ENCODE measurements at places on chromosomes 2 and 18.
A peak's percentile ranks its signal among the peaks of the same experiment; 100 is the strongest.

DNA sequence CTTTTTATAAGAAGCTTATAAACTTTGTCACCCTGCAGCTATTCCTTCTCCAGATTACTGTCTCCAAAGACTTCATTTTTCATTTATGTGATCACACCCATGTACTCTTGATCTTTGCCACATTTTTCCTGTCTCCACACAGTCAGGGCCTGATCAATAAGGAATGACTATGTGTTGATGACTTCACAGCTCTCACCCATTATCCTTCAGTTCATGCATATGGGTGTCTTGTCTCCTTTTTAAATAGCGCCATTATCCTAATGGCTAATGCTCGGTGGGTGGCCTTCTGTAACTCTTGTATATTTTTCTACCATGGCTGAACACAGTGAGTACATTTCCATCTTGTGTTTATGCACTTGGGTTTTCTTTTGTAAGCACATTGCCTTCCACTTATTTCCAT, 335.7 kb upstream of the NRP2 start:
- DNase-seq, result no peak

DNA sequence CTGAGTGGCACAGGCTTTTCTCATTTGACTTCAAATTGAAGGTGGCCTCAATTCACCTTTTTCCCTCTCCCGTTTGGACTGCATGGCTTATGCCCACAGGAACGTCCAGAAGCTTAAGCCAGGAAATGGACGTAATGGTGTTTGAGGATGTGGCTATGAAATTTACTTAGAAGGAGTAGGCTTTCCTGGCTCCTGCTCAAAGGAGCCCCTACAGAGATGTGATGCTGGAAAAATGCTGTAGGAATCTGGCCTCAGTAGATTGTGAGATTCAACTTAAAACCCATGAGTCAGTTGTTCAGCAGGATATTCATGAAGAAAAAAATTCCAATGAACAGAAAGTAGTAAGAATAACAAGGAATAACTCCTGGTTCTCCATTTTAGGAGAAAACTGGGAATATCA, 129.0 kb downstream of the ICOS start:
- DNase-seq, result no peak

GRCh38 chr18:49183921-49184320, 233.2 kb upstream of the SMAD7 start:
- DNase-seq, result no peak

- no peak for DNase-seq
These were observed 2.5 kb upstream of the MREG start for GRCh38 chr2:216015722-216016464.

DNA sequence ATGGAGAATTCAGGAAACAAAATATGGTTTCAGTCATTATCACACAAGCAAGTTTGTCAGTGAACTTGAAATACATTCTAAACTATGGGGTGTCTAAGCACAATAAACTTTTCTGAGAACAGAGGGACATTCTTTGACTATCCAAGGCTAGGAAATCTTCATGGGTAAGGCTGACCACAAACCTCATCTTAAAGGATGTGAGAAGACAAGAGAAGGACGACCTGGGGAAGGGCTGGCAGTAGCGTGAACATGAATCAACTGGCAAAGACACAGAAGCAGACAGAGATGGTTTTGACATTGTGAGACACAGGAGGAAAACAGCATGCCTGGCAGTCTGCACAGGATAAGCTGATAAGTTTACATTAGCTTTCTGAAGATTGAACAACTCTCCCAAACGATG, 752.4 kb upstream of the SLC8A1 start:
- DNase-seq, result no peak

GRCh38 chr2:65067806-65068553, 11.8 kb downstream of the CEP68 start:
- no peak for DNase-seq

GRCh38 chr18:9428301-9428706, 47.0 kb upstream of the RALBP1 start:
- no peak for DNase-seq

DNA sequence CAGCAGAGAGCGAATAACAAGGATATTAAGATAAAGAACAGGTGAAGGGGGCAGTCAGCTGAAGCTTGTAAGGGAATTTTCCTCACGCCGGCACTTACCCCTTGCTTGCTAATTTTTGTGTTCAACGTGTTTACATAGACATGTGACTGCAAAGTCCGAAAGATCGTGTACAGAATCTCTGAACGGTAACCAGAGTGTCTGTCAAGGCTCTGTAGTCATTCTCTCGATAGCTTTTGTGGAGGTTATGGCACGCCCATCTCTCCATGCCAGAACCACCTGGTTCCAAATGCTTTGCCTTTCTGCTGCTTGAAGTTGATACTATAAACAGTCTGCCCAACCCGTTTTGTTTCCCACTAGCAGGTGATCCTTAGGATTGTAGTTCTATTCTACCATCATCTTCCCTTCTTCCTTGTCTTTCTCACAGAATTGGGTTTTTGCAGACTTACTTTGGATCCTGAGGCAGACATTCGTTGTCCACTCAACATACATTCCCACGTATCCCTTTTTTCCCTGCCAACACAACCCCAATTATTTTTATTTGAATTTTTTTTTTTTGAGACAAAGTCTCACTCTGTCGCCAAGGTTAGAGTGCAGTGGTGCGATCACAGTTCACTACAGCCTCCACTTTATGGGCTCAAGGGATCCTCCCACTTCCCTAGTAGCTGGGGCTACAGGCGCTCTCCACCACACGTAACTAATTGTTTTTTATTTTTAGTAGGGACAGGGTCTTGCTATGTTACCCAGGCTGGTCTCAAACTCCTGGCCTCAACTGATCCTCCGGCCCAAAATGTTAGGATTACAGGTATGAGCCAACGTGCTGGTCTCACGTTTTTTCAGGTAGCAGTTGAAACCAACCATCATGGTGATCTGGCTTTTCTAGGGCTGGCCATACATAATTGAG, 1.3 kb upstream of the USP34 start:
- no peak for DNase-seq

- no peak for DNase-seq
These were observed 71.1 kb upstream of the SH3BP4 start for GRCh38 chr2:234880551-234881211.

GRCh38 chr2:234366891-234367290, 130.0 kb downstream of the ARL4C start:
- DNase-seq, result no peak

- no peak for DNase-seq
These were observed 61.1 kb upstream of the RND3 start for GRCh38 chr2:150548527-150548926.

GRCh38 chr18:72995558-72995957, 127.8 kb upstream of the NETO1 start:
- DNase-seq, result no peak

GRCh38 chr2:209380293-209380692, 43.6 kb upstream of the MAP2 start:
- no peak for DNase-seq

DNA sequence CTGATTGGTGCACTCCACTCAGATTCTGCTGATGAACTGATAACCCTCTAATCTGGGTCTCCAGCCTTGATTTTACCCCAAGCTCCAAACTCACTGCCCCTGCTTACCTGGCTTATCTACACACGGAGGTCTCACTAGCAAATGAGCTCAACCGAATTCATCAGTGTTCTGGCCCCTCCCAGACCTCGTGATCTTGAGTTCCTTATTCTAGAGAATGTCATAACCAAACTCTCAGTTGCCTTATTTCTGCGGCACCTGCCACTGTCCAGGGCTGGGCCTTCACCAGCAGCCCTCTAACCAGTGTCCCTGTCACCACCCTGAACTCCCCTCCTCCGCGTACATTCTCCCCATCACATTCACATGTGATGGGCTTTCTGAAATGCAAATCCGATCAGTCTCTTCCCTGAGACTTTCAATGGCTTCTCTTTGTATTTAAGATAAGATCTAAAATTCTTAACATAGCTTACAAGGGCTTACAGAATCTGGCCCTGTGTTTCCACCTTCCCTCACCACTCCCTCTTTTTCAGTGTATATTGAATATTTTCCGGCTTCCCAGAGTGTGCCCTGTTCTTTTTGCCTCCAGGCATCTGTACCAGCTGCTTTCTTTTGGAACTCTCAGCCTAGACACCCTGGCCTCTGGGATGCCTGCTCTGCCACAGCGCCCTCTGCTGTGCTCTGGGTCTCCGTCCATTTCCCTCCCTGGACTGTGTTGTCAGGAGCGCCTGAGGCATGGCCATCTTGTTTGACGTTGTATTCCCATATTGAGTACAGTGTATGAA, 31.1 kb downstream of the NAB1 start:
- peak; percentile 38 for DNase-seq

DNA sequence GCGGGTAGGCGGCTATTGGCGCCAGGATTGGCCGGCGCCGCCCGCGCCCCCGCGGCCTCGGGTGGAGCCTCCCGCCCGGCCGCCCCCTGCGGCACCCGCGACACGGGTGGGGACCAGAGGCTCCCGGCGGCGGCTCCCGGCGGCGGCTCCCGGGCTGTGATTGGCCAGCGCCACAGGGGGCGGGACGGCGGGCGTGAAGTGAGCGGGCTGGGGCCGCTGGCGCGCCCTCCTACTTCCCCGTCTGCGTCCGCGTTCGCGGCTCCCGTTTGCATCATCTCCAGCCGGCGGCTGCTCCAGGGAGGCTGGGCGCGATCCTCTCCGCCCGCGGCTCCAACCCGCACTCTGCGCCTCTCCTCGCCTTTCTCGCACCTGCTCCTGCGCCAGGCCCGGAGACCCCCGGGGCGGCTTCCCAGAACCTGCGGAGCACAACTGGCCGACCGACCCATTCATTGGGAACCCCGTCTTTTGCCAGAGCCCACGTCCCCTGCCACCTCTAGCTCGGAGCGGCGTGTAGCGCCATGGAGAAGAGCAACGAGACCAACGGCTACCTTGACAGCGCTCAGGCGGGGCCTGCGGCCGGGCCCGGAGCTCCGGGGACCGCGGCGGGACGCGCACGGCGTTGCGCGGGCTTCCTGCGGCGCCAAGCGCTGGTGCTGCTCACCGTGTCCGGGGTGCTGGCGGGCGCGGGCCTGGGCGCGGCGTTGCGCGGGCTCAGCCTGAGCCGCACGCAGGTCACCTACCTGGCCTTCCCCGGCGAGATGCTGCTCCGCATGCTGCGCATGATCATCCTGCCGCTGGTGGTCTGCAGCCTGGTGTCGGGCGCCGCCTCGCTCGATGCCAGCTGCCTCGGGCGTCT, at the start of gene SLC1A4:
Gene SLC1A4, plus strand, starts transcription at position 274 of the 856 bp plus-strand sequence. Its CDS starts 245 bp downstream, at position 519.
- peak; percentile 74 for DNase-seq

GRCh38 chr2:47225061-47225783, 70.1 kb upstream of the STPG4 start:
- no peak for DNase-seq

DNA sequence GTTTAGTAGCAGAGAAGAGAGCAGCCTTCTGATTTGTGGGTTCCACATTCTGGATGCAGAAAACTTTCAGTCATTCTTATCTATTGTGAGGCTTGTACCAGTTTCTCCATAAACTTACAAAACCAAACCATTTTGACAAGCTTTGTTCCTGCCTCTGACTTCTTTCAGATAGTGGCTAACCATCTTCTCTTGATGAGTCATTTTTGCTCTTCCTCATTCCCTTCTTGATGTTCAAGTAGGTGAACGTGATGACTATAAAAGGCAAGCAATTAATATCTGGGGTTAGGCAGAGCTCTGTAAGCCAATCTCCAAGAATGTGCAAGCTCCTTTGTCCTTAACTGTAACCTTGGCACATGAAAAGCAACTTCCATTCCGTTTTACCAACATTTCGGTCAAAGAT, 2083.1 kb upstream of the PIK3C3 start:
- DNase-seq, result no peak

DNA sequence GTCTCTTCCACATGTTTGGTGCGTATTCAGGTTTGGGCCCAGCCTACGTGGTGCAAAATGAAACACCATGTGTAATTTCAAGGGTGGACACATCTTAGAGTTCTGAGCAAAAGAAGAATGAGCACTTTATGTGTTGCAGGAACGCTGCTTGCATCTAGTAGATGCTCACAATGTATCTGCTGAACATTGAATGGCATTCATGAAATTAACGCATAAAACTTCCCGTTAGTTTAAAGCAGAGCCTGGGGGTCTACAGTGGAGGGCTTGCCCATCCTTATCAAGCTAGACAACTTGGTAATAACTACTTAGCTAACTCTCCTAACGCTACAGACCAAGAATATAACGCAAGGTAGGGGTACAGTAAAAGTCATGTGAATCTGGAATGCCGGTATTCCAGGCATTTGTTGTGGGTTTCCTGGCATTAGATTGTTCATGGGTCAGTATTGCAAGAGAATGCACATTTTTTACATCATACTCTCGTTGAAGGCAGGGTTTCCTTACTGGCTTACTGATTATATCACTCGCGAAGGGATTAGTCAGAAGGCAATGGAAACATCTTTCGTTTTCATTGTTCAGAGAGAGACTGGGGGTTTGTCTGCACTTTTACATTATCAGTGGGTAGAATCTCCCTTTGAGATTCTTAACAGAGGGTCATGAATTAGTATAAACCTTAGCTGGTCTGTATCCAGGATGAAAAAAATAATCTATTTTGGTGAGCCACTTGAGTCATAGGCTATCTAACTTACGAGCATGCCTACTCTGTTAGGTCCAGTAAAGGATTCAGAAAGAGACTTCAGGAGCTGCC, 229.5 kb upstream of the EPAS1 start:
- no peak for DNase-seq

DNA sequence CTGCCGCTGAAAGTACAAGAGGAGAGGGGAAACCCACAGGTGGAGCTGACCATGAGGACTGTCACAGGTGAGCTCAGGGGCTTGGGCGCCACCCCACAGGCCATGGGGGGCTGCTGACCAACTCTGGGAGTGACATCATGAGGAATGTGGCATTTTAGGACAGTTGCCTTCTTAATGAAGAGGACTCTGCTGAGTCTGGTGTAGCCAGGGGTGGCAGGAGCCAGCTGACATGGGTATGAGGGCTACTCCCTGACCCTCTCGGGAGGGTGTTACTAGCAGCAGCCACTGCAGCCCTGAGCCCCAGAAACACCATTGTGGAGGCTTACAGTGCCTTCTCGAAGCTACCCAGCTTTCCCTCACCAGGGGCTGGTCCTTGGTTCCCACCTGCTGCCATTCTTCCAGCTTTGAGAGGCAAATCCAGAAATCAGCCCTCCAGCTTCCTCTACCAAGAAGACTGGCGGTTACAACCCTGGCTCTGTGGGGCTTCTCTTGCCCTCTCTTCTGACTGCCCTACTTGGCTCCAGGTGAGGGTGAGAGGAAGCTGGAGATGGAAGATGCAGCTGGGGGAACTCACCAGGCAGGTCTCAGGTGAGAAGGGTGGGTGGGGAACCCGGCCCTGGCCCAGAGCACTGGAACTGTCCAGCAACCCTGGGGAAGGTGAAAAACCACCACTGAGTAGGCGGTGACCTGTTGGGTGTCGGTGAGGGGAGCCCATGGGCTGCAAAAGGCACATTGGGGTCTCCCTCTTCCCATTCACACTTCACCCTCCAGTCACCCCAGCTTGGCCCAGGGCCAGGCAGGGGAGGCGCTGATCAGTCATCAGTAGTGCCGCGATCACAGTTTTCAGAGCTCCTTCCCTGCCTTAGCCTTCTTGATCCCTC, 98.5 kb downstream of the MCFD2 start:
- DNase-seq, result no peak
